ENCODE measurements at places on chromosomes 7 and 10.
A peak's percentile ranks its signal among the peaks of the same experiment; 100 is the strongest.

- peak; percentile 79 for DNase-seq
Measured at GRCh38 chr7:151795168-151795811, 81.6 kb downstream of the PRKAG2 start.

GRCh38 chr10:128973221-128973620 lies 493.8 kb upstream of the MGMT start:
- DNase-seq = no peak

GRCh38 chr7:7793921-7794320 lies 75.5 kb upstream of the RPA3 start:
- no peak for DNase-seq

DNA sequence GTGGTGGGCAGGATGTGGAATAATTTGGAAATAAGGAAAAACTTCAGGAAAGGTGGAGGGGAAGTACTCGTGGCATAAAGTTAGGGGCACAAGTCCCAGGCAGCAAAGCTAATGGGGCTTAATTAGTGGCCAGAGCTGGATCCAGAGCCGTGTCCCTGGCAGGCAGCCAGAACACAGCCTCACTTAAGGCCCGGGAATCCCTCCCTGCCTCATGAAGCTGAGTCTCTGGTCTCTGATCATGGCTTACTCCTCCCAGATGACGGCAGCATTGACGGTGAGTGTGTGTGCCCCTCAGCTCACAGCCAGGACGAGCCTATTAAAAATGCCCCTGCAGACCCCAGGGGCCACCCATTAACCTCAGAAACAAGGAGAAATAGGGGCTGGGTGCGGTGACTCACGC lies 48.2 kb upstream of the NPTX2 start:
- DNase-seq = no peak

- DNase-seq = no peak
Measured at GRCh38 chr10:43259213-43259991, 7.5 kb downstream of the RASGEF1A start.

DNA sequence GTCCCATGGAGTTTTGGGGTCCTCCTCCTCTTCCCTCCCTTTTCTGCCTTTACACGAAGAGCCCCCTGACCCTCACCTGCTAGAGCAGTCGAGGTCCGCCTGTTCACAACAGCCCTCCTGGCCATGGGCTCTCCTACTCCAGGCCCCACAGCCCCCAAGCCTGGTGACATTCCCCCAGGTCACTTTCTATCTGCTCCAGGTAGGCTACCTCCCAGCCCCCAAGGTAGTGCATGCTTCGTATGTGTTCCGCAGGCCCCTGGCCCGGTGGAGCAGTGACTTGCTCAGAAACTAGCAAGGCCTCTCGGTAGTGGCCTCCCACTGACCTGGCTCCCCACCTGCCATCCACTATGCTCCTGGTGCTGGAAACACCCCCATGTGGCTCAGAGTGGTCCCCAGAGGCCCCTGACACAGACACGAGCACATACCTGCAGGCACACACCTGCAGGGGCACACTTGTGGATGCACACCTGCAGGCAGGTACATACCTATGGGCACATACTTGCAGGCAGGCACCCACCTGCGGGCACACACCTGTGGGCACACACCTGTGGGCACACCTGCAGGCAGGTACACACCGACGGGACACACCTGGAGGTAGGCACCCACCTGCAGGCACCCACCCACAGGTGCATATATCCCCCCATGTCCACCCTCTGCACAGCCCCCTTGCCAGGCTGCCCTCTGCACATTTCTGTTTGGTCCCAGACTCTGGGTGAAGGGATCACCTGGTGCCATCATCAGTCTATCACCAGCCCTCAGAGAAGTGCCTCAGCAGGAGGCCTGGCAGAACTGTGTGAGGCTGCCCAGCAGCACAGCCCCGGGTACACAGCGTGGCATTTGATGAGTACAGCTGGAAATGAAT lies 322.5 kb downstream of the PTPRN2 start:
- no peak for DNase-seq

GRCh38 chr10:113020475-113020753 lies 70.4 kb downstream of the TCF7L2 start:
- no peak for DNase-seq

GRCh38 chr7:157235357-157236333 lies 96.9 kb downstream of the UBE3C start:
- DNase-seq = no peak

DNA sequence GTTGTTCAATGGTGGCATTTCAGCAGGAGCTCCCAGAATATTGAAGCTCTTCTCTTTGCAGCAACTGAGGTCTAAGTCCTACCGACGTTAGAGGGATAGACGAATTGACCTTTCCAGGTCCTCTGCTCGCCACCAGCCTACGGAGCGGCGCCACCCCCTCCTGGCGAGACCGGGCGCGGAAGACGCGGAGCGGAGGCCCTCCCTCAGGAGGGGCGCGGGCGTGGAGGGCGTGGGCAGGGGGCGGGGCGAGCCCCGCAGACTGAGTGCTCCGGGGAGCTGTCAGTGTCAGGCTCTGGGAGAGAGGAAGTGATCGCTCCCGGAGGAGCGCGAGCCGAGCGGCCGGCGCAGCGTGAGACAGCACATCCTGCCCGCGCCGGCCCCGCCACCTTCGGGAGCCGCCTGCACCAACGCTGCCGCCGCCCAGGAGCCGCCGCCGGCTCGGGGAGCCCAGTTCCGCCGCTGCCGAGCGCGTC lies at the start of gene DYNC1I1:
Gene DYNC1I1 (plus strand): TSS at position 257 of the 473 bp plus-strand sequence. CDS start 32,176 bp downstream, outside the sequence.
- peak; percentile 59 for DNase-seq

GRCh38 chr7:133550145-133550544 lies 297.3 kb downstream of the EXOC4 start:
- no peak for DNase-seq

DNA sequence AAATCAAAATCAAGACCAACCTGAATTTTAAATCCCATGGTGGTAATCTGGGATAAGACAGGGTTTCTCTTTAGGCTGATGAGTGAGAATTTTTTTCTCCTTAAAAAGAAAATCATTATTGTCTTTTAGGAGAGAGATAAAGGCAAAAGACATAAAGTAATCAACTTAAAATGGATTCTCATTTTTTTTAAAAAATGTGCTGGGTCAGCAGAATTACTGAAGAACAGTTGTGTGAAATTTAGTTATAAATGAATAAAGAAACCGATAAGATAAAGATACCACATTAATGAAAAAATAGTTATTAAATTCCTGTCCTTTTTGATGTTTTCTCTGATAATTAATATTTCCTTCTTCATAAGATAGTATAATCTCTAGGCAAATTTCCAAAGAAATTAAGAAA lies 161.3 kb upstream of the YAE1 start:
- no peak for DNase-seq

- DNase-seq = no peak
Measured at GRCh38 chr7:15197042-15197977, 294.8 kb upstream of the DGKB start.

- no peak for DNase-seq
Measured at GRCh38 chr7:17037356-17037755, 155.6 kb upstream of the AGR3 start.

DNA sequence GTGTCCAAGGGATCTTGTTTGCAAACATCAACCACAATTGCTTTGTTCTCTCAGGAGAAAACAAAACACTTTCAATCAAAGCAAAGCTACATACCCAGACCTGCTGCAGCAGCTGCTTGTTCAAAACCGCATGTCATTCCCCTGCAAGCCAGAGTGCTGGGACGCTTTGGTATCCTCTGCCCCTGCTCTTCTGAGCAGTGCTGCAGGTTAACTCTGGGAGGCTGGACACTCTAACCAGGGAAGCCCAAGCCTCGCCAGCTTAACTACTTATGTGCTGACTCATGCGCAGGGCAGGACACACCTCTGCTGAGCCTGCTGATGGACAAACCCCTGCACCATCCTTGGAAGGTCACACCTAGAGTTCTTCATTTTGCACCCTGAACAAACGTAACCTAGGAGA lies 28.2 kb upstream of the ASAH2 start:
- DNase-seq = no peak

GRCh38 chr10:12077580-12078180 lies 8.9 kb downstream of the DHTKD1 start:
- DNase-seq = peak; percentile 51

DNA sequence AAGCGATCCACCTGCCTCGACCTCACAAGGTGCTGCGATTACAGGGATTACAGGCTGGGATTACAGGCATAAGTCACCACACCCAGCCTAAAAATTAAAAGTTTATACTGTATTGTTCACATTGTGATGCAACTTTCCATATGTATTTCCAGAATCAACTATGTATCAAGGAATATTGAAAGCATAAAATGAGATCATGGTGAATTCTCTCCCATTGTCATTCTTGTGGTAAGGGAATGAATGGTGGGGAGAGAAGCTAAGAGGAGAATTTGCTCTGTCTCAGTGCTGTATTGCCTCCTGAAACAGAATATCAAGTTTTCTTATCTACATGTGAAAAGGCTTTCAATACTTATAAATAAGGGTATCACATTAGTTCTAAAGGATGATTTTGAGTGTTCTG lies 81.7 kb downstream of the CD36 start:
- DNase-seq = no peak

- no peak for DNase-seq
Measured at GRCh38 chr7:24483804-24484203, 89.4 kb upstream of the PALS2 start.

GRCh38 chr7:2357165-2357564 lies 2.5 kb downstream of the EIF3B start:
- DNase-seq = no peak

DNA sequence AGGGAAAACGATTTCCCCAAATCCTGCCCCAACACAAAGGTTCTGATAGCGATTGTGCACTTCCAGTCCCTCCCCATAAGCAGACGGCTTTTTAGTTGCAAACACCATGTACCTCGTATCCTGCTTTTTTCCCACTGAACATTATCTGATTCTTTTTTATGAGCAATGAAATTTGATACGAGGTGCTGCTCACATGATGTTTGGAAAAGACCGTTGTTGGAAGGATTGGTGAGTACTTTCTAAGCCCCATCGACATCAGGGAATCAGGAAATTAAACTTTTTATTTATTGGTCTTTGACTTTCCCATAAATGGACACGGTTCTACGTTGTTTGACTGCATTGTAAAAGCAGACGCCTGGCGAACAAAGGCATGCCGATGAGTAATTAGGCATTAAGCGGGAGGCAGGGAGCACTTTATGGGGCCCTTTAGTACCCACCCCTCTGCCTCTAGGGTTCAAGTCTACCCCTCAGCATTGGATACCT lies 49.4 kb downstream of the TEX36 start:
- DNase-seq = no peak

DNA sequence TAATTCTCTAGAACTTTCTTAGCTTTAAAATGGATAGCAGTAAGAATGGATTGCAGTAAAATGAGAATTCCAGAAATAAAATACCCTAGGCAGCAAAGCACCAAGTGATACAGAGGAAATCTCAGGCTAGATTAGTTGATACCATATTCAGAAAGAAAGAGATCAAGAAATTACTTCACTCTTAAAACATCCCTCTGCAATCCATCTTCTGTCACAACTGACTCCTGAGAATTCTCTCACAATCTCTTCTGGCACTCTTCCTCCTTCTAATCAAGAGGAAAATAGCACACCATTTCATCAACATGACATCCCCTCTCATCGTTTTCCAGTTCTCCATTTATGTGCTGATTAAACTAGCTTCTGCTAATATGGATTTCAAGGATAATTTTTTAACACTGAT lies 42.2 kb upstream of the LAMB1 start:
- no peak for DNase-seq

DNA sequence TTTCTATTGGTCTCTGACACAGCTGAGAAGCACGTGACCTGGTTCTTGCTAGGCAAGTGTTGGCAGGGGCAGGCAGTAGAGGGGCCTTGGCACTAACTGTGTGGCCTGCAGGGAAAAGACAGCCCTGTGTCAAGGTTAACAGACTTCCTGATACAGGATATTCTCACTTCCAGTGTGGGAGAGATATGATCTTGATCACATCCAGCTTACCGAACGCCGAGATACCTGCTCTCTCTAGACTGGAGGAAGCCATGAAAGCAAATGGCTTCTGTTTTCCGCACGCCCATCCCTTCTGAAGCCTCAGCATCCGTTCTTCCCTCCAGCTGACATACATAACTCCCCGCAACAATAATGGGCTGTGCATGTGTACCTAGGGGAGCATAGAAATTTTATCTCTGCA lies 79.4 kb downstream of the VSTM4 start:
- DNase-seq = no peak

GRCh38 chr10:32489901-32490300 lies 44.0 kb downstream of the CCDC7 start:
- no peak for DNase-seq

- no peak for DNase-seq
Measured at GRCh38 chr7:51275532-51275931, 41.1 kb downstream of the COBL start.

- no peak for DNase-seq
Measured at GRCh38 chr7:70040970-70041766, 442.9 kb downstream of the AUTS2 start.
